ENCODE measurements at places on chromosomes 4 and X.
A peak's percentile ranks its signal among the peaks of the same experiment; 100 is the strongest.

DNA sequence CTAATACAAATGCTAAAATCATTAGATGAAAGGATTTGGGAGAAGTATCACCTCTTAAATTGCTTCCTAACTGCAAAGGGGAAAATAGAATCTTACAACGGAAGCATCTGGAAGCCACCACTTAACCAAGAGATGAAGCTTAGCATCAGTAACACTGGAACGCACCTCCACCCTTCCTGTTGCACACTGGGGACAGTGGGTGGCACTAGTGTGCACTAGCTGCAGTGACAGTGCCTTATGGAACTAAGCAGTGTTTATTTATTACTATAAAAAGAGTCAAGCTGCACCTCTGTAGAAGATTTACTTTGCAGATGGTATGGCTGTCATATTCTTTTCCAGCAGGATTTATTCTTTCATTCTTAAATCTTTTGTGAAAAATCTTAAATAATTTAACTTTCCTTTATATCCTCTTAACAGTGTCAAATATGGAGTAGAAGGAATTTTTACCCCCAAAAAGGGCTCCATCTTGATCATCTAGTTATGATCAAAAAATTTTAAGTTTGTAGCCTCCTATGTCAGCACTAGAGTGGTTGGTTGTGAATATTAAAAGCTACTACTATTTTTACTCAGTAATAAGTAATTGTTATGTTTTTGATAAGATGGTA is 76.7 kb downstream of the SCD5 start:
- no peak for DNase-seq

GRCh38 chr4:174582463-174582862 is 60.2 kb upstream of the HPGD start:
- DNase-seq: no peak

GRCh38 chr4:23163647-23164436 is 471.1 kb downstream of the GBA3 start:
- DNase-seq: no peak

DNA sequence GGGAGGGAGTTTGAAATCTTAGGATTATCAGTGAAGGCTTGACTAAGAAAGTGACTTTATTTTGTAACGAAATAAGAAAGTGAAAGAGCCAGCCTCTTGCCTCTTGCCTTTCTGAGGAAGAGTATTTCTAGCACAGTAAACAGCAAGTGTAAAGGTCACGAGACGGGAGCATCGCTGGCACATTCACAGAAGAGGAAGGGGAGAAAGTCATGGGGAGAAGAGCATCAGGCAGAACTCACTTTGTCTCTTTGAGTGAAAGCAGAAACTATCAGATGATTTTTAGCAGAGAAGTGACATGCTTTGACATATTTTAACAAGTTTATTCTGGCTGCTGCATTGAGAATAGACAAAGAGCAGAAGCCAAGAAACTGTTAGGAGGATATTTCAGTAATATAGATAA is 313.8 kb downstream of the CAMK2D start:
- DNase-seq: no peak

- DNase-seq: peak; percentile 24
These were observed at the start of gene NUDT10 for GRCh38 chrX:51332188-51332942. Gene NUDT10 (plus strand): TSS chrX:51332822. CDS start chrX:51332966, 144 bp downstream.

GRCh38 chr4:113049421-113050370 is at the start of gene ANK2:
Gene ANK2 (plus strand): TSS chr4:113049653. CDS start chr4:113049729, 76 bp downstream.
- DNase-seq: no peak

GRCh38 chr4:184363258-184363657 is 111.1 kb downstream of the IRF2 start:
- DNase-seq: no peak

DNA sequence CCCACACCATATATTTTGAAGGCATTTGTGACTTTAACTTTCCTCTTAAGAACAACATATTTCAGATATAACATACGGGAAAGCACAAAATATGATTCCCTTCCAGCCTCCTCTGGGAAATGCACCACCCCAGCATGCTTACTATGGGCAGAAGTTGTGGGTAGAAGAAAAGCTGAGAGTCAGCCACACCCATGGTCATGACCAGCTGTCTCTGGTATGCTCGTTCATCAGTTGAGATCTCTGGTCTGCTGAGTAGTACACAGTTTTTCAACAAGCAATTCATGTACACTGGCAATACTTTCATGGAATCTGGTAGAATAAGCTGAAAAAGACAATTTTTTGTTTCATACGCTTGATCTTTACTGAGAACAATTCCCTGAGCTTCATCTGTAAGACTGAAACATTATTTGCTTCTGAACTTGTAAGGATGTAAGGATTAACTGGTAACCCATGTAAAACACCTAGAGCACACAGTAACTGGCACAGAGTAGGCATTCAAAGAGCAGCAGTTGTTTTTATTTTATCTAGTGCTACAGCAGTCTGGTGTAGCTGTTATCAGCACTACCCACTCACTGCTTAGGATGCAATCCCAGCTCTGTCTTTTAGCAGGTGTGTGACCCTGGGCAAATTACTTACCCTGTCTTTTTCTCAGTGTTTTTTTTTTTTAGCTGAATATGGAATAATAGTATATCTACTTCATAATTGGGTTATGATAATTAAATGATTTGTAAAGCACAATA is 47.6 kb downstream of the METTL14 start:
- no peak for DNase-seq

DNA sequence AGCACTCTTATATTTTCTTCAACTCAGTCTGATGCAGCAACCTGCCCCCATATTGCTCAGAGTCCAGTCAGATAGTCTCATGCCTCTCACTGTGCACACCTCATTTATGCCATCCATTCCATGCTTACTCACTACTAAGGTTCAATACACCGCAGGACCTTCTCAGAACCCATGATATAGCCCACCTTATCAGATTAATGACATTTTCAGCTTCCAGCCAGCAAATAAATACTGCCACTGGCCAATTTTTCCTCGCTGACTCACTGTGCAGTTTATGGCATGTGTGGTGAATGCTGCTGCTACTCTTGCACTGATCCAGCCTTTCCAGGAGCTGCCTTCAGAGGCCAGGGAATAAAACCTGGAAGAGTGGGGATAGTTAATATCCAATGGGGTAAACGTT is 380.6 kb upstream of the SPOCK3 start:
- DNase-seq: no peak

DNA sequence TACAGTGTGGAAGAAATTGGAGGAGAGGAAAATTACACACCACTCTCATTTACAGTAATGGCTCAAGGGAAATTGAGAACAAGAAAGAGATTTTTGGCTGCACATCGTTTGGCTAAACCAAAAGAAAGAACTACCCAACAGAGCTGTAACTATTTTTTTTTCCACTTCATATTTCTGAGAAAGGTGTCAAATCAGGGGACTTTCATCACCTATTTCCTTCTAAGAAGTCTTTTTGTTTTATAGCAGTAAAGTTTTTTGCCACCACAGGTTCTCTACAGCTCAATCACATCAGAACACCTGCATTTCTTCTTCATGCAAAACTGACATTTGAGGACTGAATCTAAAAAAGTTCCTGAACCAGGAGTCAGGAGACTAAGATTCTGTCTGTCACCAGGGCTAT is 57.5 kb upstream of the TNIP3 start:
- DNase-seq: no peak

DNA sequence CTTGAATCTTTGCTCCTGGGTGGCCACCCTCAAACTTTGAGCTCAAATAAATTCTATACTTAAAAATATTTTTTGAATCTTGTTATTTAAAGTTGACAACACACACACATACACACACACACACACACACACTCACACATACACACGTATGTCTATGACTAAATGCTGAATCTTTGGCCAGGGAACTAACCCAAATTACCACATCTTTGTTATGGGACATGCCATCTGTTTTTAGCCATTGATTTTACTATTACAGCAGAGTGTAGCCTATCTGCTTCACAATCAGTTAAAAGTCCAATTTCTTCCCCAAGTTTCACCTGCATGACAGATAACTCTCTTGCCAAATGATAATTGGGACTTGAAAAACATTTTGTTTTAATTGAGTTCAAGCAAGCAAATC is 45.0 kb upstream of the USP46 start:
- DNase-seq: no peak

- DNase-seq: no peak
These were observed 1.7 kb upstream of the AFAP1 start for GRCh38 chr4:7941111-7941964.

- no peak for DNase-seq
These were observed 229.3 kb downstream of the ANKRD50 start for GRCh38 chr4:124483048-124483906.

DNA sequence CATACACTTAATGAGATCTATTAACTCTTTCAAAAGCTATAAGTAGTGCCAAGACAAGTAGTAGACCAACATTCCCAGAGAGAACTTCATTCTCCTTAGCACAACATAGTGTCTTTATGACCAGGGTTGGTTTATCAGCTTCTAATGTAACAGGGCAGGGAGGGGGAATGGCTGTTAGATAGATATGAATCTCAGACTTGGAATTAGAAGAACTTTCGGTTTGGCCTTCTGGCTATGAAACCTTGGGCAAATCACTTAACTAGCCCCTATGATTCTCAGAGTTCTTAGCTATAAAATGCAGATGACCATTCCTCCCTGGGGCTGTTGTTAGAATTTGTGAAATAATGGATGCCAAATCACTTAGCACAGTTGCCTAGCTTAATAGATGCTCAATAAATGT is 132.2 kb downstream of the SLC10A7 start:
- DNase-seq: no peak

DNA sequence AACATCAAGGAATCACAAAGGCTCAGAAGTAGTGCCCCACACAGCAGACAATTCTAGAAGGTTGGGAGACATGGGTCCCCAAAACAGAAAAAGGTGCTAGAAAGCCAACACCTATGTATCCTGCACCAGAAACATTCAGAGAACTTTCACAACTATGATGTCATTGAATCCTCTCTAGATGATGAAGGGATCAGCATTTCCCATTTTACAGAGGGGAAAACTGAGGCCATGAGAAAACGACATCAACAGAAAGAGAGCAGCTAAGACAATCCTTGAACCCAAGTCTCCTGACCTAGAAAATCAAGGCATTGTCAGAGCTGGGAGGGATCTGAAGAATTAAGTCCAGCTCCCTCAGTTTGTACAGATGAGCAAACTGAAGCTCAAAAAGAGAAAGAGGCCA is 3.3 kb downstream of the KCND1 start:
- DNase-seq: no peak

- no peak for DNase-seq
These were observed 154.5 kb downstream of the GRXCR1 start for GRCh38 chr4:43047058-43047457.

DNA sequence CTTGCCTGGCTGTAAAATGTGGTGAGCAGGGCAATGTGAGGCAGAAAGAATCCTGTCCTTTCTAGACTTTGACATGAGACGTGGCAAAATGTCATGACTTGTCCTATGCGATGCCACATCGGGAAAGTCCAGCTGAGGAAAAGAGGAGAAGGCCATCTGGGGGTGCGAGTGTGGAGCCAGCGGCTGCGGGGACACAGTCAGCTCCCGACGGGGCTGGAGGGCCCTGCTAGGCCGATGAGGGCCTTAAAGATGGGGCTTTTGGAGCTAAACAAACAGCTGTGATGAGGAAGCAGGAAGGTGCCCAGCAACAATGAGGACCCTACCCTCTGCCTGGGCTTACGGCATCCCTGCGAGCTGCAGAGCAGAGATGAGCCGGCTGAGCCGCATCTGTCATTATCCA is 7.7 kb downstream of the CPZ start:
- no peak for DNase-seq

DNA sequence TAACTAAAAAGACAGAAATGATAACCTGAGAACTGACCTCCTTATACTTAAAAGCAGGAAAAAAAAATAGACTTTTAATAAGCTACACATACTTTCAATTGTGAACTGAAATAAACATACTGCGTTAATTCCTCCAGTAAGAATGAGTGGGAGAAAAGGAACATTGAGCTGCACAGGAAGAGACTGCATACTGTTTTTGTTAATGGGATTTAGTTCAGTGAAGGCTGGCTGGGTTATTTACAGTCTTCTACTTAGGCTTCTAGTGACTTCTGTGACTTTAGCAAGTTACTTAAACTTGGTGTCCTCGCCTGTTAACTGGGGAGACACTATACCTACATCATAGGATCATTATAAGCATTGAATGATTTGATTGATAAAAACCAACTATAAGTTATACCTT is 213.3 kb downstream of the EPHA5 start:
- no peak for DNase-seq

GRCh38 chr4:124565371-124565770 is 147.2 kb downstream of the ANKRD50 start:
- no peak for DNase-seq

- no peak for DNase-seq
These were observed 18.2 kb downstream of the CCNG2 start for GRCh38 chr4:77175201-77175611.

GRCh38 chr4:70676554-70677090 is 10.3 kb upstream of the JCHAIN start:
- DNase-seq: no peak

DNA sequence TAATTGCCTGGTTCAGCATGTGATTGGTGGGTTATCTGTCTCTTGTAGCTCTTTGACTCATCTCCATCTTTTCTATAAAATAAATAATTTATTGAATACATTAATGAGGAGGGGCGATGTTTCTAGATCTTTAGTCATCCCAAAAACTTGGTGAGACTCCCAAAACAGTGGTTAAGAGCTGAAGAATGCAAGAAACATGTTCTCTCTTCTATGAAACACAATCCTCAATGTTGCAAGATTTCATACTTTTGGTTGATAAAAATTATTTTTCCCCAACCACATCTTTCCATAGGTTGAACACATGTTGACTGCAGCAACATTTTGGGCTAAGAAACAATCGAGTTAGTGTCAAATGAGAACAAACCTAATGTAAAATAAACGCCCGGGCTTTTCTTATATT is 1.2 kb upstream of the TMEM47 start:
- DNase-seq: no peak

- no peak for DNase-seq
These were observed 61.9 kb downstream of the TSC22D3 start for GRCh38 chrX:107713543-107714205.

GRCh38 chr4:186826006-186826405 is 102.3 kb upstream of the FAT1 start:
- DNase-seq: no peak

GRCh38 chr4:41132055-41132683 is 82.2 kb downstream of the APBB2 start:
- no peak for DNase-seq
